Ureter (tissue), 1 donor: ENCODE measurements at places on chromosomes 4 and X. TPM values are rescaled to one million over a fixed set of nuclear protein-coding genes. Genes with fewer than 3 reads are reported as not detected.

CXCL8 gene
- total RNA-seq: 0.44 TPM

OPRPN gene
- not detected for total RNA-seq

PABPC5 gene
- total RNA-seq: 1.6 TPM

NCAPG gene
- total RNA-seq: 0.94 TPM

CCDC149 gene
- total RNA-seq: 25.5 TPM

DNA sequence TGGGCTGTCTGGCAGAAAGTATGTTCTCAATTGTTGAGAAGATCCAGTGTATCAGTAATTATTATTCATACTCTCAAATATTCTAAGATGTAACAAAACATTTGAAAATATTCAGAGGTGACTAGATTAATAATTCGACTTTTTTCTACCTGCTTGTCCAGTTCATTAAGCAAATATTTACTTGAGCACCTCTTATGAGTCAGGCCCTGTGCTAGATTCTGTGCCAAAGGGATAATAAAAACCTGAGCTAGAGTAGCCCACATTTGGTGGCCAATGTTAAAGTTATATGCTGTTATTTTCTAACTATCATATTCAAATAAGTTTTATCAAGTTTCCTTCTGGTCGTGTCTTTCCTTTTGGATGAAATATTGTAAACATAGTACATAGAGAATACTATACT lies 58.5 kb downstream of the ARHGAP10 start:
- no peak for DNase-seq

DNA sequence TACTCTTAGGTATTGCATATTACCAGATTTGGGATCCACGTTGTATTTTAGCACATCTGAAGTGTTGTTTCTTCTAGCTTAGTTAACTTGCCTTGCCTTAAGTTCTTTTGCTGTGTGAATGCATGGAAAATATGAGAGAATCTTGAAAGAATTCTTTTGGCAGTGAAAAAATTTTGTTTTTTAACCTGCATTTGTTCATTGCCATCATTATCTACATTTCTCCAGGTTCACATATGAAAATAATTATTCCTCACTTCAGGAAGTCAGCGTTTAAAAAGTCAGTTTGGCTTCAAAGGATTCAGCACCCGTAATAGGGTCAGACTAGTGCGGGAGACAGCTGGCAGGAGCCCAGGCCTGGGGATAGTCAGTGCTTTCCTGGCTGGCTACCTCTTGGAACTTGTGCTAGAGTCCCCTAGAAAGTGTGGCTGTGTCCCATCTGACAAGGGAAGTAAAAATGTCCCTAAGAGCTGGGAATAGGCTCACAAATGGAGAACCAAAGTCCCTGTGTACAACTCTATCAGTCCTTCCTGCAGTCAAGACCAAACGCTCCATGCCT lies 251.9 kb upstream of the KLF3 start:
- DNase-seq: no peak
